ENCODE measurements at places on chromosomes 12 and 14. TPM values are rescaled to one million over a fixed set of nuclear protein-coding genes. Genes with fewer than 3 reads are reported as not detected.
A peak's percentile ranks its signal among the peaks of the same experiment; 100 is the strongest.

The DIO2 gene
- not detected for total RNA-seq

The SLC38A4 gene
- total RNA-seq: not detected

The HEBP1 gene
- total RNA-seq: 14.7 TPM

The AEBP2 gene
- total RNA-seq: 12.5 TPM

The TTC9 gene
- total RNA-seq: 16.5 TPM

The AGAP2 gene
- total RNA-seq: under 0.01 TPM

The CD4 gene
- 0.08 TPM for total RNA-seq

The DEGS2 gene
- total RNA-seq: 0.75 TPM

The FBRSL1 gene
- total RNA-seq: 40.0 TPM

The PLEKHG7 gene
- not detected for total RNA-seq

The OTUB2 gene
- 6.4 TPM for total RNA-seq

- no peak for DNase-seq
These were observed 14.6 kb downstream of the GNPNAT1 start for GRCh38 chr14:52776816-52777215.

GRCh38 chr12:108625228-108625627 is 8.5 kb downstream of the SELPLG start:
- no peak for DNase-seq

- DNase-seq: no peak
These were observed 144.7 kb downstream of the ADGRD1 start for GRCh38 chr12:131098178-131098981.

DNA sequence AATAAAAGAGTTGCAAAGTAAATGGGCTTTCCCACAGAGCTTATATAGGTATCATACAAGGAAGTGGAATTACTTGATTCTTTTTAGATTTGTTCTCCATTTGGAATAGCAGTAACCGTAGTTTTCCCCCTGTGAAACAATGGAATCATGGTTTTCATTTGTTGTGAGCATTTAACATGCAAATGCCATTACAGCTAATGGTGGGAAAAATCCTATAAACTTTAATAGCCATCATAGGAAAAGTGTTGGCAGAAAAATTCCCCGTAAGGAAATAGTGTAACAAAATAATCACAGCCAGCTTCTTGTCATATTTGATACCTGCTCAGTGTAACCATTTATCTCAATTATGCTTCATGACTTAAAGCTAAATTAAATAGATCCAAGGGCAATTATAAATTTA is 95.3 kb downstream of the TPH2 start:
- no peak for DNase-seq

- no peak for DNase-seq
These were observed 10.7 kb downstream of the PCNX4 start for GRCh38 chr14:60102389-60102788.

- no peak for DNase-seq
These were observed 44.7 kb downstream of the GPHB5 start for GRCh38 chr14:63273717-63274655.

GRCh38 chr14:95287176-95287754 is 32.4 kb downstream of the CLMN start:
- no peak for DNase-seq

DNA sequence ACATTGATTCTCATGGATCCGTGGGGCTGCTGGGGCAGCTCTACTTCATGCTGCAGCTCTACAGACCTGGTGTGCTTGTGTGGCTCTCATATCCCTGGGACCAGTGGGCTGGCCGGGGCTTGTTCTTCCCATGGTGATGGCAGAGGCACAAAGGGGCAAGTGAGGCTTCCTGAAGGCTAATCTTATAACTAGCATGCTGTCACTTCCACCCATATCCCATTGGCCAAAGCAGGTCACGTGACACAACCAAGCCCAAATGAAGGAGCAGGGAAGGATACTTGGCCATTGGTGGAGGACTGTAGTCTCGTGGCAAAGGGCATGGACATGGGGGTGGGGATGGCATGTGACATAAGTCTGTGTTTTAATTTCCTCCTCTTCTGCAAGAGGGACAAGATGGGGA is 9.9 kb downstream of the PLBD2 start:
- no peak for DNase-seq

- no peak for DNase-seq
These were observed 43.0 kb upstream of the GSG1 start for GRCh38 chr12:13146336-13146938.

DNA sequence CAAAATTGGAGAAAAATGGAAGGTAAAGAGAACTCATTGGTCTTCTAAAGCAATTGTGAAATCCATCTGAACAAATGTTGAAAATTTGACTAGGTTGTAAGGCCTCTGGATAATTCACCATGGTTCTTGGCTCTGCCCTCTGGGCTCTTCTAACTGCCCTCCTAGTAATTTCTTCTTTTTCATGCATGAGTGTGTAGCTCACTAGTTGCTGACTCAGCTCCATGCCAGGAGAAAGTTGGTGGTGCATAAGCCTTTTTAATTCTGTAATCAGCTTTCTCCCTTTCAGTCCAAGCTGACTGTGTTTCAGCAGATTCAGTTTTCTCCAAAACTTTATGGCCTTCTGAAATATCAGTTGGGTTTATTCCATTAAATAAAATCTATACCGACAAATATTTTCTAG is 877.8 kb upstream of the ATXN7L3B start:
- no peak for DNase-seq

DNA sequence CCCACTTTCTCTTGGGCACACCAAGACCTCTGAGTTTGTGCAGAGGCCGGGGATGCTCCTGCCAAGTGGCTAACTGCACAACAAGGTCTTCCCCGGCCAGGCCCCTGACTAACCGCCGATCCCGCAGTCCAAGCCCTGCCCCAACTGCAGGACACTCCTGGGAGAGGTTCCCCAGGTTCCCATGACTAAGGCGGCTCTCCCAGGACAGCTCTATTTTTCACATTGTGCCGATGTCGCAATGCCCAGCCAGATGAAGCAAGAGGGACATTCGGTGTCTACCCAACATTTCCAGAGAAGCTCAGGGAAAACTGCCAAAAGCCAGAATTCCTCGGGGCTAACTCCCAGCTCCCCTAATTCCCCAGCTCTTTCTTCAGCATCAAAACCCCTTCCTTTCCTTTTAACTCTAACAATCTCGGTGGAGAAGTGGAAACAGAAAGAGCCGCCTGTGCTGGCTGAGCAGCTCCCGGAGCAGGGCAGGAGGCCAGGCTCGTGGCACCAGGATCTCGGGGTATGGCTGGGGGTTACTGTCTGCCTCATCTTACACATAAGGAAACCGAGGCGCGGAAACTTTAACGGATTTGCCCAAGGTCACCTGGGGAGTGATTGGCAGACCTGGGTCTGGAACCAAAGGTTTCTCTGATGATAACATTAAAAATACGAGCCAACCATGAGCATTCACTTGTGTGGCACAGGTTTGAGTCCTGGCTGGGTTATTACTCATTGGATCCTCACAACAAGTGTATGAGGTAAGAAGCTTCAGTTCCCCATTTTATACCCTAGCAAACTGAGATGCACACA is 318.2 kb downstream of the BCL11B start:
- DNase-seq: no peak

DNA sequence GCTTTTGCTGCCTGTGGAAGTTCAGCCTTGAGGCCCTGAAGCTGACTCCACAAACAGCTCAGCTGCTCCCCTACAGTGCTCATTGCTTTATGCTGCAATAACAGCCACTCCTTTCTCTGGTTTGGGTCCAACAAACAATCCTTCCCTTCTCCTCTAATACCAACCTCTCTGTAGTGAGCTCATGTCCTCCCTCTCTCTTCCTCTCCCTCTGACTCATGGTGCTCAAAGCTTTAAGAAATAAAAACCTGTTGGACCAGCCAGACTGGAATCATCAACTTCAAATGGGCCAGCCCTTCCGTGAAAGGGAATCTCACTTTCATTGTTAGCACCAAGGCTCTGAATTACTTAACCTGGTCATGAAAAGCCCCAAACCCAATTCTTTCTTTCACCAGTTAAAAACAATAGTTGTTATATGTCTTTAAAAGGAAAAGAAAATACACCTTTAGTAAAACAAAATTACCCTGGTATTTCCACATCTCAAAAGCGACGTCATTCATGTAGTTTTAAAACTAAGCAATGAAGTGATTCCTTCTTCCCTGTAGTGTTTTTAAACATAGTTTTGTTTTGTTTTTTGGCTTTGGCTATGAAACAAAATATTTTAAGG is 126.4 kb downstream of the DUSP6 start:
- DNase-seq: peak; percentile 63

DNA sequence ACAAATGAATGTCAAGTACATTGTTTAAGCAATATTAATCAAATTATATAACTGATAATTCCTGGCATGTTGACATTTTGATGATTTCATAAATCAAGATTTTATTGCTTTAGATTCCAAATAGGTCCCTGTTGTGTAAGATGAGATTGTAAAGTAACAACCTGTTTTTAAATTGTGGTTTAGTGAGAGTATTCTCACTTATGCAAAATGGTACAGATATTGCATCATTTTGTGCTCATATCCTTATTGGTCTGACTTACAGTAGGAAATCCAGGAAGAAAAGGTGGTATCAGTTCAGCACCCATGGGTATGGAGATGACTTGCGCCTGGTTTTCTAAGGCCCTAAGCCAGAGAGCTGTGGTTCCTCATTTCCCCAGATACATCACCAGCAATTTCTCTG is 165.5 kb downstream of the KIF21A start:
- no peak for DNase-seq

DNA sequence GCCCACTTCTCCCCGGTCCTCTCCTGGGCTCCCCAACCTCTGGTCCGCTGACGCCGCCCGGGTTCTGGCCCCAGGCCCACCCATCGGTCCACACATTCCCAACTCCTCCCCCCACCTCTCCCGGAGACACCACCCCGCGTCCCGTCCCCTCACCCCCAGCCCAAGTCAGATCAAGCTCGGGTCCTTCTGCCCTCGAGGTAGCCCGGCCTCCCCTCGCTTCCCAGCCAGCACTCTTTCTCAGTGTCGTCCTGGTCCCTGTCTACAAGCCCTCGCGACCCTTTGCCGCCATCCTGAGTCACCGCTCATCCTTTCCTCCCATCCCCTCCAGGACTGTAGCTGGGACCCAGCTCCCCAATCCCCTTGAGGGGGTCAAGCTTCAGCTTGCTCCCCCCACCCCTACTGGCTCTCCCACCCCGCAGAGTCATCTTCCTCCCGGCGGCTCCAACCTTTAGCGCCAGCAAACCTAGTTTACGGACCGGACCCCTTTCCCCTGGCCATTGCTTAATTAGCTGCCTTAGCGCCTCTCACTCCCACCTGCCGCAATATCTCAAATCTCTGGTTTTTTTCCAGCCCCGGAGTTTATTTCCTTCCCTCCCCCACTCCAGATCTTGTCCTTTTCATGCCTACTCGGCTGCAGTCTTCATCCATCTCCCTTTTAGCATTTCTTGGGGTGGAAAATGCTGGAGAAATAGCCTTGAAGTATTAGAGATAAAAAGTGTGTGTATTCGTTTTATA is 1.1 kb downstream of the PPP4R4 start:
- no peak for DNase-seq

DNA sequence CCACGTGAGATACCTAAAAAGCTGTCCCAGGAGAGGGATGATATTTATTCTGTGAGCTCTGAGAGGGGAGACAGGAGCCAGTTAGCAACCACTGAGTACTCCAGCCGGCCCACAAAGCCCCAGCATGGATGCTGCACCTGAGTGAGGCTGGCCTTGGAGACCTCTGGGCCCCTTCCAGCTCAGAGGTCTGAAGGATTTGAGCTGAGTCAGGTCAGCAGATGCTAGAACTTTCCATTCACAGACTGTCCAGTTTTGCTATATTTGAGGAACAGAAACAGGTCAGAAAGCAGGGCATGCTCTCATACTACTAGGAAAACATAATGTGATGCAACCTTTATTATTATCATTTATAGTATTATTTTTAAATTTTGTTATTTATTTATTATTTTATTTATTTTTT is 15.0 kb upstream of the MAPKAPK5 start:
- DNase-seq: no peak

- no peak for DNase-seq
These were observed 10.1 kb downstream of the NUDT4 start for GRCh38 chr12:93387780-93388179.

- DNase-seq: no peak
These were observed 89.1 kb downstream of the BEGAIN start for GRCh38 chr14:100498068-100498467.

DNA sequence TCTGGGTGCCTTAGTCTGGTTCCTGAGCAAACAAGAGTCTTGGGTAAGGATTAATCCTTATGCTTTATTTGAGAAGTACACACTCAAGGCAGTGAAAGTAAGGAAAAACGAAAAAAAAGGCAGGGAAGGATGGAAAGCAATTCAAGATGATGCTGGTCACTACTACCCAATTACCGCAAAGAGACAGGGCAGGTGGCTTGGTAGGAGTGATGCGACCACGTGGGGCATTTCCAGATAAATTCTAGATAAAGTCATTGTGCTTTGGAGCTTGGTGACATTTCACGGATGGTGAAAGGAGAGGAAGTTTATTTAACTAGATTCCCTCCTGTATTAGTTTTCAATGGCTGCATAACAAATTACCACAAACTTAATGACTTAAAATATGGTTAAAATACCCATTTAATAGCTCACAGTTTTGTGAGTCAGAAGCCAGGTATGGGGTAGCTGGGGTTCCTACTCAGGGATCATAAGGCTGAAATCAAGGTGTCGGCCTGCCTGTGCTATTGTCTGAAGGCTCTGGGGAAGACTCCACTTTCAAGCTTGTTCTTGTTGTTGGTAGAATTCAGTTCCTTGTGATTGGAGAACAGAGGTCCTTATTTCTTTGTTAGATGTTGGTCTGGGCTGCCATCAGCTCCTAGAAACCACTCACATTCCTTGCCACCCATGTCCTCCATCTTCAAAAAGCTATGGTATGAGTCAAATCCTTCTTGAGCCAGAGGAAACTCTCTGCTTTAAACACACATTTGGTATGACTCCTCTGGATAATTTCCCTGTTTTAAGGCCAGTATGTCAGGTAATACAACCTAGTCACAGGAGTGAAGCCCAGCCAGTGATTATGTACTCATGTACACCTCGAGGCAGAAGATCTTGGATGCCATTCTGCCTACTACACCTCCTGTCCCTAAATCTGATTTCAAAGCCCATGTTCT is 5.6 kb upstream of the HMGA2 start:
- DNase-seq: peak; percentile 45

- DNase-seq: no peak
These were observed 46.7 kb downstream of the TMCC3 start for GRCh38 chr12:94603434-94604365.

- DNase-seq: no peak
These were observed 59.3 kb downstream of the PHETA1 start for GRCh38 chr12:111309584-111309983.

DNA sequence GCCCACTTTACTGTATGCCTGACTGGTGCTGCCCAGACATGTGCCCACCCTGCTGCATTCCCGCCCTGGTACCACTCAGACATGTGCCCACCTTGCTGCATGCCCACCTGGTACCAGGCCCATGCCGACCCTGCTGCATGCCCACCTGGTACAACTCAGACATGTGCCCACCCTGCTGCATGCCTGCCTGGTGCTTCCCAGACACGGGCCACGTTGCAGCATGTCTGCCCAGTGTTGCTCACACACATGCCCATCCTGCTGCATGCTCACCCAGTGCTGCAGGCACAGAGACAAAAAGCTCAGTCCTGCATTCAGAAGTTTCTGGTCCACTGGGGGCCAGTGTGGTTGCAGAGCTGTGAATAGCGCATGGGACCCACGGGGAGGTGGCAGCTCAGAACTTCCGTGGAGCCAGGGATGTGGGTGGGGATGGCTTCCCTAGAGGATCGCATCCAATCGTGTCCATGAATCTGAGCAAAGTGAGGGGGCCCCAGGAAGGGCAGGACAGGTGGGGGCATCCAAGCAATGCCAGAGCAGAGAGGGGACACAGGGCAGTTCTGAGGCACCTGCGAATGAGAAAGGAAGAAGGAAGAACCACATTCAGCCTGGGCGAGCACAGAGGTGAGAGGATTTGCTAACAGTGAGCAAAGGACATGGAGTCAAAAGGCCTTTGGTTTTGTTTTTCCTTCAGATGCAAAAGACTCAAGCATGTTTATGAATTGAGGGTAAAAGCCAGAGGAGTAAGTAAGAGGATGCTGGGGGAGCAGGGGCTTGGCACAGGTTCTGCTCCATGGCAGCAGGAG is 175.9 kb upstream of the C14orf180 start:
- DNase-seq: no peak

Measured in kidney epithelial cell (primary cell).